ENCODE measurements at places on chromosomes 1 and 21.

GRCh38 chr21:45618846-45619485, 24.6 kb upstream of the PCBP3 start:
- no peak for DNase-seq

- no peak for DNase-seq
These were observed 20.0 kb downstream of the ZBTB40 start for GRCh38 chr1:22471610-22472009.

GRCh38 chr1:197984289-197984688, 67.1 kb downstream of the LHX9 start:
- no peak for DNase-seq

DNA sequence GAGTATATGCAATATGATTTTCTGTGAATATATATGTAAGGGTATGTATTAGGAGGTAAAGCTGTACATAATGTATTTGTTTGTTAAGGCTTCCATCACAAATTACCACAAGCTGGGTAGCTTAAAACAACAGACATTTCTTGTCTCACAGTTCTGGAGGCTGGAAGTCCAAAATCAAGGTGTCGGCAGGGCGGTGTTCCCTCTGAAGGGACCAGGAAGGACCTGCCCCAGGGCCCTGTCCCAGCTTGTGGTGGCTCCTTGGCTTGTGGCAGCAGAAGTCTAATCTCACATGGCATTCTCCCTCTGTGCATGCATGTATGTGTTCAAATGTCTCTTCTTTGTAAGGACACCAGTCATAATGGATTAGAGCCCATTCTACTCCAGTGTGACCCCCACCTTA, 17.1 kb downstream of the TRIM67 start:
- DNase-seq: no peak

- DNase-seq: no peak
These were observed 35.7 kb downstream of the OSBPL9 start for GRCh38 chr1:51652599-51652998.

All from activated CD8-positive, alpha-beta memory T cell treated with anti-CD3 and anti-CD28 coated beads for 4 hours (primary cell).